Fibroblast of mammary gland (primary cell): ENCODE measurements at places on chromosomes 3 and 15.

- no peak for DNase-seq
Observed at GRCh38 chr3:120756061-120756460, 13.5 kb downstream of the GTF2E1 start.

- DNase-seq: no peak
Observed at GRCh38 chr3:7874116-7874515, 627.5 kb upstream of the LMCD1 start.

DNA sequence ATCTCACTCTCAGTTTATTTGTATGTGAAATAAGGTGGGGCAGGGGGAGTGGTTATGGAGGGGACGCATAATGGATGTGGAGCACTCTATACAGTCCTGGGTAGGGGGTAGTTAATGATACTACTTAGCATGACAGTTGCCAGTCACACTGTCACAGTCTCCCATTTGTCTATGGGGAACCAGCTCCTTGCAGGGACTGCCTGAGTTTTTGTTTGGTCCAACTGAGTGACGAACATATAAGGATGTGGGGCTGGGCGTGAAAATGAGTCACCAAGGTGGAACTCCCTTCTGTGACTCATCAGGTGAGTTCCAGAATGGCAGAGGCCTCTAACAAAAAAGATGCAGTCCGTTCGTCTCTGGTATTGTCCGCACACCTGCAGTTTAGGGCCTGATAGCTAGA, 235.3 kb upstream of the ST8SIA2 start:
- no peak for DNase-seq

GRCh38 chr3:130850843-130851242, 43.0 kb upstream of the ATP2C1 start:
- DNase-seq: no peak

- no peak for DNase-seq
Observed at GRCh38 chr3:188439080-188439479, 285.1 kb downstream of the LPP start.

DNA sequence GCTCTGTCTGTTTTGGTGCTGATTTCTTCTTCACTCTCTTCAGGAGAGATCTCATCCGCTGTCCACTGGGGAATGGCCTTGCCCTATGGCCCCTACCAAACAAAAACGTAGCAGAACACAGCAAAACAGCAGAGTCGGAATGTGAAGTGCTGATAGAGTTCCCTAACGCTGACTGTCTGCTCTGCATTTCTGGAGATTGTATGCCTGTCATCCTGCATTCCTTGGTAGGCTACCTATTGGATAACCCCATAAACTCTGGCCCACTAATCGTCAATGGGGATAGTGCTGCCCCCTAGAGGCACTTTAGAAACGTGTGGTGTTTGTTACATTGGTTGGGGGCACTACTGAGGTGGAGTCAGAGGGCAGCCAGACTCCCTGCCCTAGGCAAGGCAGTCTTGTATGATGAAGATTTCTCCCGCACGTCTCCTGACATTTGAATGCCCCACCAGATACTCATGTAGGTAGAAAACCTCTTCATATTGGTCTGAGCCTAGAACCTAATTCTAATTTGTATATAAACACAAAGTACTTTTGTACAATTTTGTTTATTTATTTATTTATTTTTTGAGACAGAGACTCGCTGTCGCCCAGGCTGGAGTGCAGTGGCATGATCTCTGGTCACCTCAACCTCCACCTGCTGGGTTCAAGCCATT, 15.6 kb upstream of the MAGEF1 start:
- peak; percentile 82 for DNase-seq

GRCh38 chr3:11275926-11276325, 3.7 kb downstream of the ATG7 start:
- DNase-seq: no peak

GRCh38 chr3:141326123-141326522, 42.2 kb upstream of the ZBTB38 start:
- DNase-seq: no peak

- DNase-seq: no peak
Observed at GRCh38 chr3:156659260-156659659, 15.1 kb upstream of the TIPARP start.

DNA sequence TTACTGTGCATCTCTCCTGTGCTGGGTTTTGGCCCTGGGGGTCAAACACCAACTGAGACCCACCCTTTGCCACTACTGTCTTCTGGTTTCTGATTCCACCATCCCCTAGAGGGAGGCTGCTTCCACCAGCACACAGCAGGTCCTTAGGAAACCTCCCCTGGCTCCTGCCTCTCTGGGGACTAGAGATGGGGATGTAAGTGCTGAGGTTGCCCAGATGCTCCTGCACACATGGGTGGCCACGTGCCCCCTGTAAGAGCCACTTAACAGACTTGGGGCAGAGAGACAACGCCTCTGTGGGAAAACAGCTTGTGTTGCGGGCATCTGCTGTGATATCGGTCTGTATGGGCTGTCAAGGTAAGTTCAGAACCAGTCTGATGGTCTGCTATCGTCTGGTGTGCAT, 83.4 kb downstream of the ATP2B2 start:
- no peak for DNase-seq

DNA sequence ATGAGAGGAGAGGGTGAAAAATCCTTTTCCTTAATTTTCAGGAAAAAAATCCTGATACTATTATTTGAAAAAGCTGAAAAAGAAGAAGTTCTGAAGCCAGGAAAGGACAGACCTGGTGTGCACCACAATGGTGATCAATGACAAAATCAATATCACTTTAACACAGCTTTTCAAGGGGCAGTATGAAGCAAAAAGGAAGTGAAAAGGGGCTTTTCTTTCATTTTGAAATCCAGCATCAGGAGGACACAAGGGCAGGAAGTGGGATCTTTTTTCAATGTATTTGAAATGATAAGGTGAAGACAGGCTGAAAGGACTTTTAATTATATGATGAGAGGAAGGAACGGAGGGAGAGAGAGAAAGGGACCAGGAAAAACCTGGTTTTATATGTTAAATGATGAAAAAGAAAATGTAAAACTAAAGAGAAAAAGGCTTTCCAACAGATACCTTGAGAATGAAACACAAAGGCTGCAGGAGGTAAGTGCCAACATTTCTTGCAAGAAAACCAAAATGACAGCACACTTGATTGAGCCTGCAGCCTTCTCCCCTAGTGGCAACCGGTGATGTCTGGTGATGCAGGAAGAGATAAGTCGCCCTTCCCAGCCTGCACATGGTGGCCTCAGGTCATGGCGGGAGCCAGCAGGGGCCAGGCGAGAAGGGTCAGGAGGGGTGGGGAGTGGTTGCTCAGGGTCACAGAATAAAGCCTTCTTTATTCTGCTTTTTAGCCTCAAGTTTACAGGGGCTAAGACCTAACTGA, 236.7 kb upstream of the WNT5A start:
- DNase-seq: no peak

DNA sequence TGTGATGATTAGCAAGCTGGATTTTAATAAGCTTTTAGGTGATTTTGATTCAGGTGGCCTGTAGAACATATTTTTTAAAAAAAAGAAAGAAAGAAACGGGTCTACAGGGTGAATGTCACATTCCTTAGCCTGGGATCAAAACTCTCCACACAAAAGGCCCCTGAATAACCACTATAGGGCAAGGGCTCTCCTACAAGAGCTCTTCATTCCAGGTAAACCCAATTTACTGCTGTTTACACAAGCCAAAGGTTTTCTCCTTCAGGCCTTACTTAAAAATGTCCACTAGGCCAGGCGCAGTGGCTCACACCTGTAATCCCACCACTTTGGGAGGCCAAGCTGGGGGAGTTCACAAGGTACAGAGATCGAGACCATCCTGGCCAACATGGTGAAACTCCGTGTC, 8.3 kb downstream of the MSL2 start:
- DNase-seq: no peak

- peak; percentile 39 for DNase-seq
Observed at GRCh38 chr3:11331101-11331500, 58.9 kb downstream of the ATG7 start.

DNA sequence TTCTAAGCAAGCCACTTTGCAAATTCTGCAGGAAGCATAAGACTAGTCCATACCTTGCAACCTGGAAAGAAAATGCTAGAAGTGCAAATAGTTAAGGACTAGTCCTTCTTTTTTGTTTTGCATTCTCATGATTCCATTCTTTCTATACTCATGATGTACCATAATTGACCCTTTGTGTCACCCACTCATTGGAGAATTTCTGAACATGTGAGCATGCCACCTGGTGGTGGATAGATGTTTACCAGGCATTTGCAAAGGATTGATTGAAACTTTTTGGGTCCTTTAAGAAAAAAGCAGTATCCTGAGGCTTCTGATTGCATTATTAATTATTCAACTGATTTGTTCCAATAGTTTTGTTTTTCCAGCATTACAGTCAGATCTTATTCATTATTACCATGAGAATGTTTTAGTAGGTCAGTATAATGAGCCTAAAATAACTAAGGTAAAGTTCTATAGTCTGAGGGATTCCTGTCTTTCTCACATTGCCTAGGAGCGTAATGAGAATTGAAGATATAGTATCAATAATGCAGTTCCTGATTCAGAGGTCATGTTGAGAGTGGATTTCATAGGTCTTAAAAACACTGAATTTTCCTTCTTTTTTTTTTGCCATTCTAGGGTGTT, 20.2 kb upstream of the DIPK2A start:
- DNase-seq: peak; percentile 61

- peak; percentile 11 for DNase-seq
Observed at GRCh38 chr15:78223396-78224022, 10.9 kb downstream of the ACSBG1 start.

- DNase-seq: no peak
Observed at GRCh38 chr3:105844704-105845103, 24.1 kb downstream of the CBLB start.

DNA sequence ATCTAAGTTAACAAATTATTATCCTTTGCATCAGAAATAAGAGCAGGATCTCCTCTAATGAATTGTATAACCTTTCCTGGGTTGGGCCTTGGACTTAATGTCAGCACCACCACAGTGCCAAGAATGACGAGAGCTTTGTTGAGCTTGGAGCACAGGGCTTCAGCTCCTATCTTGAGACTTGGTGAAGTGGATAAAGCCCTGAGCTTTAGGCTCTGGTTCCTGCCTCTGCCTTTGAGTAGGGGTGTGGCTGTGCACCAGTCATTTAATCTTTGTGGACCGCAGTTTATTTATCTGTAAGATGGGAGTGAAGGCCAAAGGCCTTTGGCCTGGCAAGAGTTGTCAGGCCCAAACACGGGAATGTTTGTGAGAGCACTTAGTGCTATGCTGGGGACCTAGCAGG, 162.2 kb downstream of the VGLL4 start:
- DNase-seq: no peak

GRCh38 chr15:90617668-90618097, 88.0 kb downstream of the CRTC3 start:
- DNase-seq: no peak

DNA sequence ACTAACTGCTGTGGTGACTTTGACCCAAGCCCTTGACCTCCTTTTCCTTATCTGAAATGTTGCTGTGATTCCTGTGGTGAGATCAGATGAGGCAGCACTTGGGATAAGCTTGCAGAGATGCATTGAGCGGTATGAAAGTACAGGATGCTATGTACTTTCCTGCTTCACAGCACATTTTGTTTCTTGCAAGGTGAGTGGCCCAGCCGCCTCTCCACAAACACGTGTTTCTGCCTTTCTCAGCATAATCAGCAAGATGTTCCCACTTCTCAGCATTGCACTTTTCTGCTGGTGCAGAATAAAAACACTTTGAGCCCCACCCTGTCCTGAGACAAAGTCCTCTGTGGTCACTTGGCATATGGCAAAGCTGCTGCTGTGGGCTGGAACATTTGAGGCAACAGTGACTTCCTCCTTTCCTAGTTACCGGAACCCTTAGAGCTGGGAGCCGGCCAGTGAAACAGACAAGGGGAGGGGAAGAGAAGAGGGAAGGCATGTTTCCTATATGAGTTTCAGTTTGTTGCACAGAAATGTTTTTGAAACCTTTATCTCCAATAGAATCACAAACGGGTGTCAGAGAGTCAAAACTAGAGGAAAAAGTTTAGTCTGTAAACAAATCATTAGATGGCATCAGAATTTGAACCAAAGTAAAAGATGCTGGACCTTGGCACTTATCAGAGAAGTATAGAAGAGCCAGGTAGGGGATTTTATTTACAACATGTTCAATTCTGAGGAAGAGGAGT, 5.0 kb downstream of the NUDT16 start:
- DNase-seq: peak; percentile 27

GRCh38 chr3:195249858-195250464, 21.0 kb downstream of the XXYLT1 start:
- DNase-seq: no peak
